Activated T-cell treated with anti-CD3 and anti-CD28 coated beads, Interleukin-2, amount 50 U/mL, for 48 hours (primary cell): ENCODE measurements at places on chromosomes 3 and 15.

DNA sequence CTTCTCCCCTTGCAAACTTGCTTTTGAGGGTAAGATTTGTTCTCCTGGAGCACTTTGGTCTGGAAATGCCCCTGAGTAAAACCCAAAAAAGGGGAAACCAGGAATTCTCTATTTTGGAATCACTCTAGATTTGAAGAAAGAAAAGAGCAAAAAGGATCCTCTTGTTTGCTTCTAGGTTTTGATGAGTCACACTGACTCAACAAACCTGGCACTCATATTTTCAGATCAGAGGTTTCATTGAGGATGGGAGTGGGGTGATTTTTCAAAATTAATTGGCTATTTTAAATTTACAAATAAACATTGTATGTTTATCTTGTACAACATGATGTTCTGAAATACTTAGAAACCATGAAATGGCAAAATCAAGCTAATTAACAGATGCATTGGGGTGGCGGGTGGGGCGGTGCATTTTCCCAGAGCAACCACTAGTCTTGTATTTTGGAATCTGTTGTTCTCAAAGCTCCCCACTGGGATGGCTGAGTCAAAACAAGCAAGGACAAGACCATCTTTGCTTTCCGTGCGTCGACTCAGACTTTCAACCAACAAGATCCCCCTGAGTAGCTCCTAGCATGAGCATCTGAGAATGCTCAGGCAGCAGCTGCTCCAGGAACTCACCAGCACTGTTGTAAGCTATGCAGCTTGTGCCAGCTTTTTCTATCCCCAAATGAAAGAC lies 451.4 kb downstream of the WDR72 start:
- DNase-seq = no peak

DNA sequence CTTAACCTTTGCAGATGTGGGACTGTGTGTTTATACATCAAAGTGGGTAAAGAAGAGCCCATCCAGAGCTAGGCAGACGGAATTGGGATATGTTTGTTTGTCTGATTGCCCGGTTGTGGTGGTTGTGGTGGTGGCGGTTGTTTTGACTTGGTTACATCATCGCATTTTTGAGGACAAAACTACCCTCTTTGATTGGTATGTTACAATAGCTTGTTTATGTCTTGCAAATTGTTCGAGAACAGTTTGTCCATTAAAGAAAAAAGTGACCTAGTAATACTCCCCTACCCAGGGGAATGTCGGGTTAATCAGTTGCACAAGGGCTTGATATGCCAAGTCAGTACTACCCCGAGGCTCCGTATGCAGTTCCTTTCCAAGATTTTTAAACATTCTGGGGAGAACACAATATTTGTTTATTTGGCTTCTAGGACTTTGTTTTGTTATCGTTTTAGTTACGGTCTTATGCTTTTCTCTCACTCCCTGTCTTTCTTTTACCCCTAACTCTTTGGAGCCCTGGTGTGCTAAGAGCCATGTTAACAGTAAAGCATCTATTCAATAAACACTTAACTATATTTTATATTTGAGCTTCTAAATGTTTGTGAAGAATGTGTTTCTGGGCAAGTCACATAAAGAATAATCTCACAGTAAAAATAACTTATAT lies 315.4 kb downstream of the LPP start:
- no peak for DNase-seq

- no peak for DNase-seq
These were observed 11.3 kb upstream of the P2RY12 start for GRCh38 chr3:151395806-151396205.

DNA sequence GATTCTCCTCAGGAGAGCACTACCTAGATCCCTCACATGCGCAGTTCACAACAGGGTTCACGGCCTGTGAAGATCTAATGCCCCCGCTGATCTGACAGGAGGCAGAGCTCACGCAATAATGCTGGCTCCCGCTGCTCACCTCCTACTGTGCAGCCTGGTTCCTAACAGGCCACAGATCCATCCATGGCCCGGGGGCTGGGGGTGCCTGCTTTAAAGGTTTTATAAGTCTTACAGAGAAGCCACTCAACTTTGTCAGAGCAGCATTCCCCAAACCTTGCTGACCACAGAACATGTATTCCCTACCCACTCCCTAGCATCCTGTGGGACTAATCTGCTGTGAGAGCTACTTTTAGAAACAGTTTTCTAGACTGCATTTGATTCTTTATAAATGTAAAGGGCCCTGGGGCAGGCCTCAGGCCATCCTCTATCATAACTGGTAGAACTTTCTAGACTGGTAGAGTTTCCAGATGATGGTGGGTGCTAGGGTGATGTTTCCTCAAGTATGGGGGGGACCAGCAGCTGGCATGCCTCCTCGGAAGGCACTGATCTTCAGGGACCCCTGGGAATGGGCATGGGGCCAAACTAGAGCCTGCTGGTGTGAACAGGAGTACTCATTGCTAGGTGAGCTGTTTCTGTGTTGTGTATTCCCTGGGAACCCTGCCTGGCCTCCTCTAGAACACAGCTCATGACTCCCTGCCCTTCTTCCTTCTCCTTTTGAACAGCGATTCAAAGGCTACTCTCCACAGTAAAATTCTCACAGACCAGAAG lies 25.7 kb upstream of the RAD18 start:
- DNase-seq = no peak

DNA sequence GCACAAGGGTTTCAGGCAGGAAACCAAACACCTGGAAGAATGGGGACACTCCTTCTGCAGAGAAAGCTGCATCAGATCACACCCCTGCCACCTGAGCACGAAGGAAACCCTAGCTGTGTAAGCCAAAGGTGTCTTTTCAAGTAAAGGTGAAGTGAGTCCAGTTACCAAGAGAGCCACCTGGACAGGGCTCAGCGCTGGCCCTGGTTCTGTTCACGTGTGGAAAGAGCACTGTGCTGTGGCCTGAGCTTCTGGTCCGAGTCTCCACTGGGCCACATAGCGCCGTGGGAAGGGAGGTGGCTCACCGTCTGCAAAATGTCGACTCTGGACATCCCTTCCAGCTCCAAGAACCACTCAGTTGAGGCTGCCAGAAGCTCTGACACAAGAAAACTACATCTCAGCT lies 151.1 kb downstream of the ADAMTS17 start:
- DNase-seq = no peak

DNA sequence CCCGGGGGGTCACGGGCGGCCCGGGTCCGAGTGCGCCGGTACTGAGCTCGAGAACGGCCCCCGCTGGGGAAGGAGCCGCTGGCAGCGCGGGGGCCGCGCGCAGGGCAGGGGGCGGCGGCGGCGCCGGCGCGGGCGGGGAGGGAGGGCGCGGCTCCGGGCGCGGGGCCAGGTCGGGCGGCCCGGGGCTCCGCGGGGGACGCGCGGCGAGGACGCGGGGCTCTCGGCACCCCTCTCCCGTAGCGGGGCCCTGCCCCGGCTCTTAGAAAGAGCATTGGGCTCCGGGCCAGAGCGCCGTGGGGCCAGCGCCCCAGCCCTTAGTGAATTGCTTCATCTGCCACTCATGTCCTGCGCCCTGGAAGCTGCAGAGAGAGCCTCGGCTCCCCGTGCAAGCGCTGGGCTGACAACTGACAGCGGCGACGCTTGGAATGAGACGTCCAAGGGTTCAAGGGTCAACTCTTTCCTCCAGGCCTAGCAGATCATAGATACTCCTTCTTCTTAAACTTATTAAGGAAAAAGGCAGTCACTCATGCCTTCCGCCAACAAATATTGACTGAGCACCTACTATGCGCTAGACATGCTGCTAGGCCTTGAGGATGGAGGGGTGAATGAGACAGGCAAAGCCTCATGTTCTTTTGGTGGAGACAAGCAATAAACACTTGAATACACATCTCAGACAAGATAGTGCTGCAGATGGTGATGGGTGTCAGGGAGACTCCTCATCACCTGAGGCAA lies 140.8 kb downstream of the SMAD6 start:
- no peak for DNase-seq

DNA sequence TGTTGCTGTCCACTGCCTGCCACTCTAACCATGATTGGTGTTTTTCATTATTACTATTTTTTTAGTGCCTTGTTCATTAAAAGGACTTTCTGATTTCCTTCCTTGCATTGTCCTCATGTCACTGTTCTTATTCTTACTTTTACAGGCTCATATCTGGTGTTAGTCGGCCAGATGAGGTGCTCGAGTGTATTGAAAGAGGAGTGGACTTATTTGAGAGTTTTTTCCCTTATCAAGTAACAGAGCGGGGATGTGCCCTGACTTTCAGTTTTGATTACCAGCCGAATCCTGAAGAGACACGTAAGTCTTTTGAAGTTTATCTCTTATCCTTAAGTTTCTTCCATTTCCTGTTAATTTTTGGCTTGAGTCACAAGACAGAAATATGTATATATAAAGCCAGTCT lies 23.2 kb downstream of the QTRT2 start:
- DNase-seq = no peak

DNA sequence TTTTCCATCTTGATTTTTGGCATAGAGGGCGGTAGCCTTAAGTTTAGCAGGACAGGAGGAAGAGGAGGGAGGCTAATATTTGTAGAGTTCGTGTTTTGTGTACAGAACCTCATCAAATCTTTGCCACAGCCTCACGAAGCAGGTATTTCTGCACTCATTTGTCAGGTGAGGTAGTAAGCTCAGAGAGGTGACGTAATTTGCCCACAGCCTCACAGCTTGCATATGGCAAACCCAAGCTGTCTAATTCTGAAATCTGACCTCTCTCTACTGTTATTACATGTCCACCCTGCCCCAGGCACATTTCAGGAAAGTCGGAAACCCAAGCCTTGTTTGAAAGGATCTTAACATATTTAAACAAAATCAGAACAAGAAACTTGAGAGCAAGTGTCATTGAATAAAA lies 91.1 kb upstream of the TPM1 start:
- no peak for DNase-seq

- peak; percentile 16 for DNase-seq
These were observed 32.3 kb downstream of the PSTPIP1 start for GRCh38 chr15:77027111-77027696.

- DNase-seq = no peak
These were observed 427.2 kb upstream of the THBS1 start for GRCh38 chr15:39153716-39154115.

DNA sequence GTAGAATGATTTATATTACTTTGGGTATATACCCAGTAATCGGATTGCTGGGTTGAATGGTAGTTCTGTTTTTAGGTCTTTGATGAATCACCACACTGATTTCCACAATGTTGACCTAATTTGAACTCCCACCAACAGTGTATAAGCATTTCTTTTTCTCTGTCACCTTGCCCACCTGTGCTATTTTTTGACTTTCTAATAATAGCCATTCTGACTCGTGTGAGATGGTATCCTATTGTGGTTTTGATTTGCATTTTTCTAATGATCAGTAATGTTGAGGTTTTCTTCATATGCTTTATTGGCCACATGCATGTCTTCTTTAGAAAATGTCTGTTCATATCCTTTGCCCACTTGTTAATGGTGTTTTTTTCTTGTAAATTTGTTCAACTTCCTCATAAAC lies 340.8 kb downstream of the PLOD2 start:
- DNase-seq = no peak

DNA sequence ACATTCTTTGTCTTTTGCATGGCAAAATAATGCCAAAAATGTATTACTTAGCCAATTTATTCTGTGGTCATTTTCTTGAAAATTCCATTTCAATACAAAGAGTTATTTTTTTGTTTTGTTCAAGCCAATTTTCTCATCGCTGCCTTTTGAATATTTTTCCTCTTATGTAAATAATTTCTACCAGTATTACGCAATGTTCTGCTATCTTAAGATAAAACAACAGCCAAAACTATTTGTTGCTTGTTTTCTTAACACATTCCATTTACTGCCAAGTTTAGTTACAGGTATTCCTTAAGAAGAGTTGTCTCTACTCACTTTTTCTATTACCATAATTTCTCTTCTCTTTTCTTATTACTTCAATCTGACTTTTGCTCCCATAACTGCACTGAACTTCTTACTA lies 163.1 kb downstream of the ROBO1 start:
- no peak for DNase-seq

- no peak for DNase-seq
These were observed 690.2 kb upstream of the DPPA4 start for GRCh38 chr3:110027446-110028080.

DNA sequence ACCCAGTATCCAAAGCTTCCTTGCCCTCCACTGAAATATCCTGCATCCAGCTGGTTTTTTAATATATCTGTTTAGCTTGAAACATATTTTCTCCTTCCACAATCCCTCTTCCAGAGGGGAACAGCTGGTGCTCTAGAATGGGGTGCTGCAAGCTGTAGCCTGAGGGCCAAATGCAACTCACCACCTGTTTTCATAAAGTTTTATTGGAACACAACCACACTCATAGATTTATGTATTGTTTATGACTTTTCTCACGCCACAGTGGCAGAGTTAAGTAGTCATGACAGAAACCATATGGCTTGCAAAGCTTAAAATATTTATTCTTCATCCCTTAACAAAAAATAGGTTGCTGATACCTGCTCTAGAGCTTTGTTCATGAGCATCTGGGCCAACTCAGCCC lies 298.7 kb downstream of the CLSTN2 start:
- DNase-seq = no peak

DNA sequence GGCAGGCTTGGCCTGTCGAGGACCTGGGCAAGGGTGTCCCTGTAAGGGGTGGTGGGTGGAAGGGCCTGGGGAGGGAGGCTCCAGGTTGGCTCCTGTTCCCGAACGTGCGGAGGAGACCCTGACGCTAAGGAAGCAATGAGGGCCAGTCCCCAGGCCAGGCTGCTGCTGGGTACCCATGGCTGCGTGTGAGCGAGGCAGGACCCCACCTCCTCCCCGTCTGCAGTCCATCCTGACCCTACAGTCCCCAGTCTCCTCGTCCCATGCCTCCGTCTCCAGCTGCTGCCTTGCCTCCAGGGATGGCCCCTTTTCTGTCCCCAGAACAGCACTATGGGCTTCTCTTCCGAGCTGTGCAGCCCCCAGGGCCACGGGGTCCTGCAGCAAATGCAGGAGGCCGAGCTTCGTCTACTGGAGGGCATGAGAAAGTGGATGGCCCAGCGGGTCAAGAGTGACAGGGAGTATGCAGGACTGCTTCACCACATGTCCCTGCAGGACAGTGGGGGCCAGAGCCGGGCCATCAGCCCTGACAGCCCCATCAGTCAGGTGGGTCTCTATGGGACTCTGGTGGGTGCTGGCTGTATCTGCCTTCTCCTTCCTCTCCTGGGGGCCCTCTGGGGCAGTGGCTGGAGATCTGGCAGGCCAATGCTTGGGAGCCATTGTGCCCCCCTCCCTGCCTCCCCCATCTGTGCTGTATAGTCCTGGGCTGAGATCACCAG lies 571 bp downstream of the FES start:
- DNase-seq = peak; percentile 56
